ENCODE measurements at places on chromosomes 4 and X.

GRCh38 chr4:22463179-22463578, 52.7 kb downstream of the ADGRA3 start:
- DNase-seq, result no peak

- no peak for DNase-seq
Observed at GRCh38 chrX:17697191-17697590, 40.1 kb upstream of the SCML1 start.

- no peak for DNase-seq
Observed at GRCh38 chrX:40474205-40474626, 106.6 kb upstream of the ATP6AP2 start.

GRCh38 chrX:79645749-79646148, 278.6 kb upstream of the ITM2A start:
- no peak for DNase-seq

DNA sequence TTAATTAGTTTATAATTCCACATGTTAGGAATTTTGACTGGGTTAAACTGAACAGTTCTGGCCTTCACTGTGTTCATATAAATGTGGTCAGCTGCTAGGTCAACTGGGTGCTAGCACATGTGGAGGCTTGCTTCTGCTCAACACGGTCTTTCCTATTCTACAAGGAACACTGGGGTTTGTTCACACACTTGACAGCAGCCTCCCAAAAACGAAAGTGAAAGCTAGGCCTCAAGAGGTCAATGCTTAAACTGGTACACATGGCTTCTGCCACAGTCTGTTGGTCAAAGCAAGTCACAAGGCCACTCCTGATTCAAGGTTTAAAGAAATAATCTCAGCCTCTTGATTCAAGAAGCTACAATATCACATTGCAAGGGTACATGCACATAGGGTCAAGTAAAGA, 126.5 kb downstream of the QDPR start:
- no peak for DNase-seq

- no peak for DNase-seq
Observed at GRCh38 chr4:77619408-77619807, 13.8 kb downstream of the CXCL13 start.

- DNase-seq, result no peak
Observed at GRCh38 chrX:10387011-10387410, 230.2 kb downstream of the CLCN4 start.

GRCh38 chrX:57904176-57904880, 5.9 kb downstream of the ZXDA start:
- no peak for DNase-seq

GRCh38 chr4:169175476-169175875, 95.3 kb downstream of the SH3RF1 start:
- no peak for DNase-seq

DNA sequence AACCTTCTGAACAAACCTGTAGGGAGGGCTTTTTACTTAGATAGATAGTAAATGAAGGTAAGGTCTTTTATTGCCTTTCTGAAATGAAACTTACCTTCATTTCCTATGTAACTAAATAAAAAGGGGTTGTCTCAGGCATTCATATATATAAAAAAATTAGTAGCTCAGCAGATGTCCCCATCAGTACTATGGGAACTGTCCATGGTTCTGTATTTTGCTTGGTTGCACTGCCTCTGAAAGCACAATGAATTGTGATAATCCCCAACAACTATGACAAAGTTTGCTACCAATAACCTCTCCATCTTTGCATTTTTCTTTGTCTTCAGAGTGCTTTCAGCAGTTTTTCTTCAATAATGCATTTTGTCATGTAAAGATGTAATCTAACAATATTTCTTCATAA, 222.4 kb downstream of the SLIT2 start:
- no peak for DNase-seq

DNA sequence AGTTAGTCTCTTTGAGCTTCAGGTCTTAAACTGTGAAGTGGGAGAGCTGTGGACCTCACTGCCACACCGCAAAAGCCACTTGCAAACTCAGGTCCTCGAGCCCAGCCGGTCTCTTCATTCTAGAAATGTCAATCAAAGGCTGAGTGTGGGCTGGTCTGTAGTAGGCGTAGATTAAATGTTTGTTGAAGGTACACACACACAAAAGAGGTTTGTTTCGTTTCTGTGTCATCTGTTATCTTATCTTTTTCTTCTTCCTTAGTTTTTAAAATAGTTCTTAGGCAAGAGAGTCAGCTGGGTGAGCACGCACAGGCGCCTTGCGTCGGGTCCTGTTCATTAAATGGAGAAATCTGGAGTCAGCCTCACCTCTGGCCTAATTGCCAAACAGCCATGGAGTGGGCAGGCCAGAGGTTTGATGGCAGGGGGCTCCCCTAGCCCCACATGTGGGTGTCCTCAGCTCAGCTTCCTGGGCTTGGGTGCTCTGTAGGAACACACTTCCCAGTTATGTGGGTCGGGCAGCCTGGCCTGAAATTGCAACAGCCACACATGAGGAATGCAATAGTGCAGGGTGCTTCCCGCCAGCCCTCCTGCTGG, 836 bp upstream of the PSAPL1 start:
- no peak for DNase-seq

DNA sequence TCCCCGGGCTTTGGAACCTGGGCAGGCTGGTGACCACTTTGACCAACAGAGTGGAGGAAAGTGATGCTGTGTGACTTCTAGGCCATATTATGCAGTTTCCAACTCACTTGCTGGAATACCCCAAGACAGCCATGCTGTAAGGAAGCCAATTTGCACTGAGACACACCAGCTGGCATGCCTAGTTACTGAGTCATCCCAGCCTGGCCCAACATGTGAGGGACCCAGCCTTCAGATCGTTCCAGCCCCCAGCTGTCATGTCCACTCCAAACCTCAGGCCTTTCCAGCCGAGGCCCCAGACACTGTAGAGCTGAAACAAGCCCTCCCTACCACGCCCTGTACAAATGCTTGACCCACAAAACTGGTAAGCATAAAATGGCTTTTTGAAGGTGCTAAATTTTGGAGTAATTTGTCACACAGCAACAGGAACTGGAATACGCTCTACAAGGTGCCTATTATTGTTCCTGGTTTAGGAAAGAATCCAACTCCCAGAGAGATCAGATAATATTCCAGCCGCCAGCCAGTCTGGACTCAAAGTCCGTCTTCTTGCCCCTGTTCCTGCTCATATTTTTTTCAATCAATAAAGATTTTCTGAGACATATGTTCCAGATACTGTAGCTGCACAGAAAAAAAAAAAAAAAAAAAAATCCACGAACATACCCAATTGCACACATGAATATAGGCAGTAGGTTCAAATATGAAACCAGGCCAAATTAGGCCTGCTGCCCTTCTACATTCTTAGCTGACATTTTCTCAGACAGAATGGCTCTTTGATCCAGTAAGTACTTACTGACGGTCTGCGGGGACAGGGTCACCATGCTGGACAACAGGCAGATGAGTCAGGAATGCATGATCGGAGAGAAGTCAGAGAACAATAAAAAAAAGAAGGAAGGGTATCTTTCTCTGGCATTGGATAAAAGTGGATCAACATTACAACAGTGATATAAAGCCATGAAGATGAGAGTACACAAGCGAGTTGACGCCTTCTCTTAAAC, 35.1 kb downstream of the SH3KBP1 start:
- DNase-seq, result no peak

DNA sequence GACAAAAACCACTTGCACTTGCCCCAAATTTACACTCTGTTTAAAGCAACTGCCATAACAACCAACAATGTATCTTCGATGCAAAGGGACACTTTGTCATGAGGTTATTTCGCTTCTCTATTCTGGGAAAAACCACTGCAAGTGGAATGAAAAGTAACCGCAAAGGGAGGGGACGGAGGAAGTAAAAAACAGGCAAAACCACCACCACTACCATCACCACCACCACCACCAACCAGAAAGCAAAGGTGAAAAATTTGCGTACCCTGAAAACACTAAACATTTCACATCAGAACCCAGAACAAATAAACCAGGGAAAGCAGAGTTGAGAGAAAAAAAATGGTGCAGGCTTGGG, 1.2 kb upstream of the N4BP2 start:
- DNase-seq, result no peak

DNA sequence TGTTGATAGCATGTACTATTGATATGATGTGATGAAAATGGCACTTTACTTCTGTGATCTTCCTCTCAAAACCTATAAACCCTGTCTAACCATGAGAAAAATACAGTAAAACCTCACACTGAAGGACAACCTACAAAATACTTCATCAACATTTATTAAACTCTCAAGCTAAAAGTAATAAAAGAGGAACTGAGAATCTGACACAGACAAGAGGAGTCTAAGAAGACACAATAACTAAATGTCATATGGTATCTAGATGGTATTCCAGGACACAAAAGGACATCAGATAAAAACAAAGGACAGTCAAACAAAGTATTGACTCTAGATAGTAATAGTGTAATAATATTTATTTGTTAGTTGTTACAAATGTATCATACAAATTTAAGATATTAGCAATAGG, 655.3 kb downstream of the SH3BGRL start:
- DNase-seq, result no peak

DNA sequence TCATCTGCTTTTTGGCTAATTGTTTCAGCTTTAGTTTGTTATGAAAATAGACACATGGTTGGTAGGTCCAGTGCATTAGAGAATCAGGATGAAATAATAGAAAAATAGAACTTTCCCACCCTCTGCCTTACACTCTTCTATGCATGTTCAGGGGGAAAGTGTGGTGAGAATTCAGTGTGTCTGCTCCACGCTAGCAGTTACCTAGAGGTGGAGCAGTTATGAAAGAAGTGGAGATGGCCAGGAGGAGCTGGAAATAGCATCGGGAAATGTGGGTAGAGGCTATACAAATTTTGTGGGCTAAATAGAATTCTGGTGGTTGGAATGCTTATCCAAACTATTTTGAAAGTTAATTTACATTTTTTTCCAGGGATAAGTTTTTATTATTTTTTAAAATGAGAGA, 91.4 kb upstream of the MAD2L1 start:
- DNase-seq, result no peak

GRCh38 chr4:8854931-8855330, 16.7 kb downstream of the HMX1 start:
- DNase-seq, result no peak

DNA sequence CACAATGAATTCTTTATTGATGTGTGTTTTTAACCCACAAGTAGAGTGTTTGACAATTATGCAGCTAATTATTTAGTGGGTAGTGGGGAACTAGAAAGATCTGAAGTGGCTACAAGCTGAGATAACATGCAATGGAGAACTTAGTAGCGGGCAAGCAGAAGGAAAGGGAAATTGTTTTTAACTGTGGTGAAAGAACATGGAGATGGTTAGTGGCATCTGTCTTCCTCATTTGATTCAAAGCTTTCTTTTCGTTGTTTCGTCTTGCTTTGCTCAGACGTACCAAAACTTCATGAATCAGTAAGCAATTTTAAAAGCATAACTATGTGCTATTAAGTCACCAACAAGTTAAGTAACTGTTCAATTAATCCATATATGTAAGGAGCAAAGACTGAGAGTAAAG, 169.9 kb downstream of the BANK1 start:
- no peak for DNase-seq

GRCh38 chr4:26076000-26076587, 162.1 kb downstream of the SMIM20 start:
- no peak for DNase-seq

DNA sequence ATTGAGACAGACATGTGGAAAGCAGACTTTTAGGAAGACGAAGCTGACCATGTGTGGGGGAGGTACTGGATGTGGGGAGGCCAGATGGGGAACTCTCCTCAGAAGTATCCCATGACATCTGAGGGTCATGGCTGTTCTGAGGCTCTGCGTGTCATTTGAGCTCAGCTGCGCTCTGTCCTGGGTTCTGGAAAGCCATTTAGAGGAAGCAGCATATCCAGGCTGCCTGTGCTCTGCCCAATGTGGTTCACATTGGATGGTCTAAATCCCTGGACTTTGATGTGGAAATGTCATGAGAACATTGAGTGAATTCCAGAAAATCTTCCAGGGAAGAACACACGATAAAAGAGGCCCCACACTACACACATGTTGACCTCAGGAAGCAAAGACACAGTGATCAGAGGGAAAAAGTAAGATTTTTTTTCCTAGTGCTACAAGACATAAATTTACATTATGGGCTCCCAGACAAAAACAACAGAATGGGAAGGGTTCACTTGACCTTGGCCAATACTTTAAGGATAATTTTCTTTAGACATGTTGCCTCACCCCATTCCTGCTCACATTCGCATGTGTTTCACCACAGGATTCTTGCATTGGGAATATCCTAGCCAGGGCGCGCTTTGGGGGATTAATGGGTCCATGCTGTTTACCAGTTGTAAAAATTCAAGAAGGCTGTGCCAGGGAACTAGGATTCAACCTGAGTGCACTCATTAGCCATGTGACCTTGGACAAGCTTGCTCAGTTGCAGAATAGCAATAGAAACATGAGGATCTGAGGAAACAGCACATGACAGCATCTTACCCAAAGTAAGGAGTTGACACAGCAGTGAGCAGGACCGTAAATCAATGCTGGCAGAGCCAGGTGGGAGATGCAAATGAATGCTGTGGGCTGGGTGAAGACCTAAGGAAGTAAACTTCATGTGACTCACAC, 73.2 kb upstream of the C1QTNF7 start:
- DNase-seq, result no peak

DNA sequence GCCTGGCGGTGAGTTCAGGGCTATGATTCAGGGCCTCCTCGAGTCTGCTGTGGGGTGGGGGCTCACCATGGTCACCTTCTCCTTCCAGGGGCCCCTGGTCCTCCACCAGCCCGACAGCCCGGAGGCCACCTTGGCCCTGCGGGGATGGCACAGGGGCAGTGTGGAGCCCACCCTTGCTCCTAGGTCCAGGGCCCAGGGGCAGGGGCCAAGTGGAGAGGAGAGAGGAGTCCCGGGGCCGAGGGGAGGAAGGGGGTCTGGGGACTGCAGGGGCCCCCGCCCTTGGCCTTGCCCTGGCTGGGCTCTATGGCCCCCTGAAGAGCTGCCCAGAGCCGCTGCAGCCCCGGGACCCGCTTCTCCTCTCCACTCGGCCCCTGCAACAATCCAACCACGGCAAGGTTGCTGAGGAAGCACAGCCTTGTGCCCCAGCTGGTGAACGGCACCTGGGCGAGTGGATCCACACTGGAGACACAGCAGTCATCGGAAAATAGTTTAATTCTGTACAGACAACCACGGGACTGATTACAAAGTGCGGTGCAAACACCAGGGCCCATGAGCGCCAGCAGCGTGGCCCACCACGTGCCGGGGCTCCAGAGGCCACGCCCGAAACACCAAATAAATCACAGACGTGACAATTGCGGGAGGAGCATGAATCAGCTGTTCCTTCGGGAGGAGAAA, 23.0 kb upstream of the CPLX1 start:
- no peak for DNase-seq

- DNase-seq, result no peak
Observed at GRCh38 chr4:42673082-42673425, 16.1 kb upstream of the ATP8A1 start.

DNA sequence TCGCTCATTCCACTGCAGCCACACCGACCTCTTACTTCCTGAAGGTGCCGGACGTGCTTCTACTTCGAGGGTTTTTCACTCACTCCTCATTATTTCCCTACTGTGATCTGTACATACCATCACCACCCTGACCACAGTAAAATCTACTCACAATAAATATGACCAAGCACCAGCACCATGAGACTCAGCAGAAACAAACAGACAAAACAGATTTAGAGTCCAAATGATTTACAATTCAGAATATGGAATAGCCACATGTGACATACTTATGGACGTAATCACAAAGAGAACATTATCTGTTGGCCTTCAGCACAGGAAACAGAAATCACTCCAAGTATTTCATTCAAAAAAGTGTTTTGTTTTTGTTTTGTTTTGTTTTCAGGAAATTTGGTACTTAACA, 16.1 kb upstream of the KLB start:
- DNase-seq, result no peak
